ENCODE measurements at places on chromosomes 2 and 18.

DNA sequence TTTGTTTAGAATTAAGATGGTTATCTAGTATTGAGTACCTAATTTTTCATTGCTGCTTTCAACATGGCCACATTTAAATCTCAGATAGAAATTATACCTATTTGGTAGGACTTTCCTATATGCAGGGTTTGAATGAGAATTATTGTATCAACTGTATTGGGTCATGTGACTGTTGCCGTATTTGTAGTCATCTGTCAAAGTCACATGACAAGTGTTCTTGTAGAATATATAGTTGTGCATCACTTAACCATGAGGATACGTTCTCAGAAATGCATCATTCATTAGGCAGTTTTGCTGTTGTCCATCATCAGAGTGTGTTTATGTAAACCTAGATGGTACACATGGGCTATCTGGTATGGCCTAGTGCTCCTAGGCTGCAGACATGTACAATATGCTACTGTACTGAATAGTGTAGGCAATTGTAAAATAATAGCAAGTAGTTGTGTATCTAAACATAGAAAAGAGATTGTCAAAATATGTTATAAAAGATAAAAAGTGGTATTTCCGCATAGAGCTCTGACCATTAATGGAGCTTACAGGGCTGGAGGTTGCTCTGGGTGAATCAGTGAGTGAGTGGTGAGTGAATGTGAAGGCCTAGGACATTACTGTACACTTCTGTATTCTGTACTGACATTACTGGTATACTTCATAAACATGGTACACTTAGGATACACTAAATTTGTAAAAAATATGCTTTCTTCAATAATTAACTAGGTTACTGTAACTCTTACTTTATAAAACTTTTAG lies 123.7 kb downstream of the MAP4K4 start:
- no peak for DNase-seq

- DNase-seq, result no peak
Measured at GRCh38 chr18:11096839-11097750, 52.3 kb downstream of the PIEZO2 start.

- no peak for DNase-seq
Measured at GRCh38 chr2:206084870-206085741, 868 bp downstream of the INO80D start.

DNA sequence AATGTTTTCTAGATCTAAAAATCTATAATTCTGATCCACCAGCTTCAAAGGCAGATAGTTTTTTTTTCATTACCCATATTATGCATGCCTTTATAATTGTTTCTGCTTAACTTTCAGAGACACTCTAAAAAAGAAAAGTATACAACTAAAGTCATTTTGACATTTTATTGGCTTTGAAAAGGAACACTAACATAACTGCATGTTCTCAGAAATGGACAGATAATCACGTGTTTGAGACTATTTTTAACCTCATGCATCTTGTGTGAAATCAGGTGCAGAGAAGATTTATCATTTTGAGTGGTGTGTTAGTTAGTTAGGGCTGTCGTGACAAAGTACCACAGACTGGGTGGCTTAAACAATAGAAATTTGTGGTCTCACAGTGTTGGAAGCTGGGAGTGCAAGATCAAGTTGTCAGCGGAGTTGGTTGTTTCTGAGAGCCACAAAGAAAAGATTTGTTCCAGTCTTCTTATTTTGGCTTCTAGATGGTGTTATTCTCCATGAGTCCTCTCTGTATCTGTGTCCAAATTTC lies 841.4 kb upstream of the LRATD1 start:
- DNase-seq, result no peak

GRCh38 chr2:113406114-113406513 lies 31.4 kb upstream of the ZNG1B start:
- no peak for DNase-seq

GRCh38 chr2:113120861-113121260 lies 6.5 kb upstream of the IL1RN start:
- no peak for DNase-seq

DNA sequence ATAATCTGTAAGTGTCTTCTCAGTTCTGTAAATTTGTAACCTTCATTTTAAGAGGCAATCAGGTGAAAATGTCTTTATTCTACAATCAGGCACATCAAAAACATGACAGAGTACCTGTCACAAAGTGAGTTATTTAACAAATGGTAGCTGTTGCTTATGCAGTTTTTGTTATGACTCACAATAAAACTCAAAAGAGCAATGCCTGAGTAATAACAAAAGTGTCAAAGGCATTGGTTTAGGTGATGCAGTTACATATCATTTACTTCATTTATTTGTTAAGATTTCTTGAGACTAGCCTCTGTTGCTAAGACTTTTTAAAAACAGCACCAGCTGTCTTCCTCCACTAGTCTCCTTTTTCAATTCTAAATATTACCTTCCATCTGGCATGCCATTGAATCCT lies 177.8 kb downstream of the KIAA1328 start:
- no peak for DNase-seq

DNA sequence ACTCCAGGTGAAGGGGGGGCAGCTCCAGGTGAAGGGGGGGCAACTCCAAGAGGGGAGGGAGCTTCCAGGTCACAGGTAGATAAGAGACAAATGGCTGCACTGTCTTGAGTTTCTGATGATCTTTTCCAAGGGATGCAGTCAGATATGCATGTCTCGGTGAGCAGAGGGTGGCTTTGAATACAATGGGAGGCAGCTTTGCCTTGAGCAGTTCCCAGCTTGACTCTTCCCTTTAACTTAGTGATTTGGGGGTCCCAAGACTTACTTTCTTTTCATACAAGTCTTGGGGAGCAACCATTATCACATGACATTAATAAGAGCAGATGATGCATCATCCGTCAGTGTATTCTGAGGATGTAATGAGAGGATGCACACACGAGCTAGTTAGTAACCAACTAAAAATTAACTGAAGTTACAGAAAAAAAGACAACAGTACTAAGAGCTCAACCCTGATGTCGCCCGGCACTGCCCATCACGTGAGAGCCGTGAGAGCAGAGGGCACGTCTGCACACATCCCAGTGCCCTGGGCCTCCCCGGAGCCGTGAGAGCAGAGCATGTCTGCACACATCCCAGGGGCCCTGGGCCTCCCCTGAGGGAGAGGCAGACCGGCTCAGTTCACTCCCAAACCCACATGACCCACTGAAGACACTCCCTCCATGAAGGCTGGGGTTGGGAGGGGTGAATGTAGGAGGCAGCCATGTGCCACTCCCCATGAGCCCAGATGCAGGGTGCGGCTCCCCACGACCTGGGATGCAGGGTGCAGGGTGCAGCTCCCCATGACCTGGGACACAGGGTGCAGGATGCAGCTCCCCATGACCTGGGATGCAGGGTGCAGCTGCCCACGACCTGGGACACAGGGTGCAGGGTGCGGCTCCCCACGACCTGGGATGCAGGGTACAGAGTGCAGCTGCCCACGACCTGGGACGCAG lies 39.4 kb downstream of the PXDN start:
- DNase-seq, result no peak

DNA sequence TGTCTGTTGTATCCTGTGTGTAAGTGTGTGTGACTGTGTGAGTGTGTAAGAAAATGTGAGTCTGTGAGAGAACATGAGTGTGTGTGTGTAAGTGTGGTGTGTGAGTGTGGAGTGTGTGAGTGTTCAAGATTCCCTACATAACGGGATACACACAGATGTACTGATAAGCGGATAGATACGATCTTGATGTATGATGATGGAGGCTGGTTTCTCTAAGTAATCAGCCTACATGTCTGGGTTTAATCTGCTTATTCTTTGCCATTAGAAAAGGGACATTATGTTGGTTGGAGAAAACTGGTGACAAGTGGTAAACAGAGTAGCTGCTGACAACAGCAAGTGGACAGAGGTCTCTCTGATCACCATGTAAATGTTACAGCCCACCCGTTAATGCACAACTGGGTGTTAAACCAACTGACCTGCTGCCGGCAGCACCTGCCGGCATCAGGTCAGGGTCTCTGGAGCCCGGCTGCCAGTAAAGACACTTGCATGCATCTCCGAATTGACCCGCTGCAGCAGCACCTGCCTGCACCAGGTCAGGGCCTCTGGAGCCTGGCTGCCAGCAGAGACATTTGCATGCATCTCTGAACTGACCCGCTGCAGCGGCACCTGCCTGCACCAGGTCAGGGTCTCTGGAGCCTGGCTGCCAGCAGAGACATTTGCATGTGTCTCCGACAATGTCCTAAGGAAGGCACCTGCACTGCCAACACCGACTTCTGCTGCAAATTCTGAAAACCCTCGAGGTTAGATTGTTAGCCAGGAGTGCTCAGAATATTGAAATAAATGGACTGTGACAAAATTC lies 87.5 kb downstream of the MBP start:
- no peak for DNase-seq

DNA sequence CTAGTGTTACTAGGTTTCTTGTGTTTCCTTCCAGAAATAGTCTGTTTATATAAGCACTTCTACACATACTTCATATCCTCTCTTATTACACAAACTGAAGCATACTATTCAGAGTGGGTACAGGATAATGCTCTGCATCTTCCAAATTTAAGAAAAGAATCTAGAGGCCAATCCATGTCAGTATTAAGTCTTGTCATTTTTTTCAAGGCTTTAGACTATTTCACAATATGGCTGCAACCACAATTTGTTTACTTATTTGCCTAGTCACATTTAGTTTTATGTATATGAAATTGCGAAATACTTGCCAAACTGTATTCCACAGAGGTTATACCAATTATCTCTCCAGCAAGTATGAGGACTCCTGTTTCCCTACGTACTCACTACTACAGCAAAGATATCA lies 27.9 kb downstream of the IWS1 start:
- no peak for DNase-seq

DNA sequence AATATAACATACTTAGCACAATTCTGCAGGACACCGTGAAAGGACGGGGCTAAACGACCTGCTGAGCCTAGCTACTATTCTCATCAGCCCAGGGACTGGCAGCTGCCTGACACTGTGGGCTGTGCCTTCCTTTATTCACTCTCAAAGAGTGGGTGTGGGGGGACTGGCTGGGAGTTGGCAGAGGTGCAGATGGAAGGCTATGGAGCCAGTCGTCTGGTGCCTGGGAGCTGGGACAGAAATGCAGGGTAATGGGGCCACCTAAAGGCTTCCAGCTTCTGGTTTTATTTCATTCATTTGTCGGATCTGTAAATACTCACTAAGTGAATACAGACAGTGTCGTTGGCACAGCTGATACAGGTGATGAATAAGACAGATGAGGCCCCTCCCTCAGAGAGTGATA lies 56.0 kb upstream of the NFU1 start:
- DNase-seq, result no peak

DNA sequence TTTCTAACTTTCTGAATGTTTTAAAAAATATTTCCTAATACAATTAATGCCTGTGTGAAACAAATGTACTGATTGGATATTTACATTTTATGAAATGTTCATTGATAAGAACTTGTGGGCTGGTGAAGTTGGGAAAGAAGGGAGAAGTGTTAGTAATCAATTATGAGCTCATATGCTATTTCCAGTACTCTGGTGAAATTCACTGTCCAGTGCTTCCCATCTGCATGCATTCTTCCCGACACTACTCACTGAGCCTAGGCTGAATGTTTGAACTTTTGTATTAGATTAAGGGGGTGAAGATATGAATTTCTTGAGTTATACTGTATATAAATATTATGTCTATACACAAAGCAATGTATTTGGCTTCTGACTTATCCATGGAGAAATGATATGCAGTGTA lies 36.0 kb downstream of the SKA1 start:
- DNase-seq, result no peak

DNA sequence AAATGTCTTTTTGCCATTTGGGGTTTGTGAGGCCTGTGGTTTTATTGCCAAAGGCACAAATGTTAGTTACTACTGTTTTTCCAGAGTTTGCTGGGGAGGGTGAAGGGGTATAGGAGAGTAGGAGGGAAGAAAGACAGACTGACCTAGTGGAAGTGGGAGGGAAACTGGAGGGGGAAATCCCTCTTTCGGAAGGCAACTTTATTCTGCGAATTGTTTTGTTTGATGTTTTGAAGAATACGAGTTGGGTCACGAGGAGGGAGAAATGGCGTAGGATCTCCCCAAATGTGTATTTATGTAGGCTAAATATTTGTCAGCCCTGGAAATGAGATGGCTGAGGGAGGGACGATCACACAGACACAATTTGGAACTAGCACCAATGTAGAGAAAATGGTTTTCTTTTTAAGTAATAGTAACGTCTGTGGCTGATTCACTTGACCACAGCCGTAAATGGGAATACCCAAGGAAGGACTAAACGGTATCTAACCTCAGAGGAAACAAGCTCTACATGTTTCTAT lies 172.3 kb downstream of the ICOS start:
- DNase-seq, result no peak

GRCh38 chr2:174874085-174874484 lies 109.8 kb upstream of the CHRNA1 start:
- no peak for DNase-seq

DNA sequence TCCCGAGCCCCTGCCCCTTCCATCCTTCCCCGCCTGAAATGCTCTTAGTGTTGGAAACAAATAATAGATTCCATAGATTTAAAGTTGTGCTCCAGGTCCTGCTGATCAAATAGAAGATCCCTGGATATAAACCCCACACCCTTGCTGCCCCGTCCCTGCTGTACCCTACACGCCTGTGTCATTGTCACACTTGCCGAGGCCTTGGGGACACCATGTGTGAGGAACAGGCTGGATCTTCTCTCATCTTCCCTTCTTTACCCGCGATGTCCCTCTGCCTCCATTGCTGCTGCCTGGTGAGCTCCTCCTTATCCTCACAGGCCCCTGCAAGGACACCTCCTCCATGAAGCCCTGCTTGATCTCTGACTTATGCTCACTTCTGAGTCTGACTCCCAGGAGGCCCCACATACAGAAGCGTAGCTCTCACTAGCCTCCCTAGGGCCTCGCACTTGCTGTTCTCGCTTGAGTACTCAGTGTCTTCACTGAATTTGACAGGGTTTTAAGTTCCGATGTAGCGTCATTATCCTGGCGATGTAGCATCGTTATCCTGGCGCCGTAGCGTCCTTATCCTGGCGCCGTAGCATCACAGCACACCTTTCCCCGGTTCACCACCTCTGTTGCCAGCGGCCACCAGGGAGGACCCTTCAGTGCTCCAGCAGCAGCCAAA lies 221.9 kb downstream of the NDUFA10 start:
- DNase-seq, result no peak

DNA sequence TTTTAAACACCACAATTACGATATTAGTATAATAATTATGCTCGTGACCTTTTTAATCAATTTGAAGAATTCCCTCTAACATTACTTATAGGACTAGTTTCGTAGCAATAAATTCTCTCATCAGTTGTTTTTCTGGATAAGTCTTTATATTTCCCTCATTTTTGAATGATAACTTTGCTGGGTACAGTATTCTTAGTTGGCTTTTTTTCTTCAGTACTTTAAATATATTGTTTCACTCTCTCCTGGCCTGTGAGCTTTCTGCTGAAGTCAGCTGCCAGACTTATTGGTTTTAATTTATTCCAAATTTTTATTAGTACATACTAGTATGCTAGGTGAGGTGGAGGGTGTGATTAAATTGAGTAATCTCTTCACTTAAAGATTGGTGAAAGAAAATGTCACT lies 123.8 kb upstream of the CNTNAP5 start:
- no peak for DNase-seq

DNA sequence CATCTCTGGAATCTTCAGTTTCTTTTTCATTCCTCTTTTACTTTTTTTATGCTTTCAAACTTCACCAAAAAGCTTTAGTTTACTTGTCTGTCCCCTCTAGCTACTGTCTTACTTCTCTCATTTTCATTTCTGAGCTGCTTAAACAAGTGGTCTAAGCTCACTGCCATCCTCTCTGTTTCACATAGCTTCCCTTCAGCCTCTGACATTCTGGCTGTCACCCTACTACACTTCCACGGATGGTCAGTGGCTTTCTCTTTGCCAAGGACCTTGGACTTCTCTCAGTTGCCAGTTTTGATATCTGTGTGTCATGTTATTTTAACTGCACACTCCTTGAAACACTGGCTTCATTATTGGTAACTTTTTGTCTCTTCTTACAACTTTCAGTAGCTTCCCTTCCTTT lies 176.1 kb downstream of the IKZF2 start:
- no peak for DNase-seq

Data from AML-193 (cell line).